ENCODE measurements at places on chromosomes 5 and 9.

DNA sequence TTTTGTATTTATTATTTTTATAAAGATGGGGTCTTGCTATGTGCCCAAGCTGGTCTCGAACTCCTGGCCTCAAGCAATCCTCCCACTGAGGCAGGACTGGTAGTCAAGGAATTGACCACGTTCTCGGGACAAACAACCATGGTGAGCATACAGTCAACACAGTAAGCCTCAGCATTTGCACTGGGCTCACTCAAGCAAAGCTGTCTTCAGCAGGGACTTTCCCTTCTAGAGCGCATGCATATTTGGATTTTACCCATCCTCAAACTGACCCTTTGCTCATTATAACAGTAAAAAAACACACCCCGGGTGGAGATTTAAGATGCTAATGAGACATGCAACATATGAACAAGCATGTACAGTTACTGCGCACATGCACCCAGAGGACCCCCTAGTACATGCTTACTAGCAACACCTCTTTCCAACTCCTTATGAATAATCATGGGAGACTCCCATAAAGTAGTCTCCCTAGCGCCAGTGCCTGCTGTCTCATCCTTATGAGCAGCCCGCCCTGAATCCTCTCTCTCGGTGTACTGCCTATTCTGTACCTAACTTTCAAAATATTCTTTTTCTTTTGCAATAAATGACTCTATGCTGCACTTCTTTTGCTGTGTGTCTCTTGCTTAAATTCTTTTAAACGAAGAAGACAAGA, 41.5 kb downstream of the C5orf22 start:
- no peak for DNase-seq

DNA sequence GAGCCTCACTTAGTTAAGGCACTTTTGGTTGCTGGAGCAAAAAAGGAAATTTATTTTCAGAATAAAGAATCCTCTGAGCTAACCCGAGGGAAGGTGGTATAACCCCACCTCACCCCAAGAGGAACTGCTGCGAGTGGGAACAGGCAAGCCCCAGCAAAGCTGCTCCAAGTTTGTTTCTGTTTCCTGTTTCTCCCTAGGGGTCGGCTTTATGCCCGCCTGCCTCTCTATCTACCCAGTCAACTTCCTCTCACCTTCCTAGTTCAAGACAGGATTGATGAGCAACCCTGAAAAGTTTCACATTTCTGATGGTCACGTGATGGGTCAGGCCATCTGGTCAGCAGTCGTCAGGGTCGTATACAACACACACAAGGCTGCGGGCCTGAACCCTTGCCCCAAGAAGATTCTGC, 31.1 kb downstream of the TRIO start:
- no peak for DNase-seq

GRCh38 chr9:14242150-14242805, 71.7 kb downstream of the NFIB start:
- DNase-seq = no peak

GRCh38 chr5:4097199-4097598, 501.6 kb downstream of the IRX1 start:
- DNase-seq = no peak

DNA sequence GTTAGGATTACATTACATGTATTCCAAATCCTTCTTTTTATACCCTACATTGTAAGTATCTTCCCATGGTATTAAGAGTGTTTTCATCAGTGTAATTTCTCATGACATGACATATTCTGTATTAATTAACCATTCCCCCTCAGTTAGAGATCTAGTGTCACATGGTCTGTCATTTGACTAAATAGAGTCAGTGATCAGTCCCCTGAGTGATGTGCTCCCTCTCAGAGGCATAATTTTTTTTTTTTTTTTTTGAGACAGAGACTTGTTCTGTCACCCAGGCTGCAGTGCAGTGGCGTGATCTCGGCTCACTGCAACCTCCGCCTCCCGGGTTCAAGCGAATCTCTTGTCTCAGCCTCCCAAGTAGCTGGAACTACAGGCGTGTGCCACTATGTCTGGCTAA, 218.6 kb downstream of the TTLL11 start:
- no peak for DNase-seq

DNA sequence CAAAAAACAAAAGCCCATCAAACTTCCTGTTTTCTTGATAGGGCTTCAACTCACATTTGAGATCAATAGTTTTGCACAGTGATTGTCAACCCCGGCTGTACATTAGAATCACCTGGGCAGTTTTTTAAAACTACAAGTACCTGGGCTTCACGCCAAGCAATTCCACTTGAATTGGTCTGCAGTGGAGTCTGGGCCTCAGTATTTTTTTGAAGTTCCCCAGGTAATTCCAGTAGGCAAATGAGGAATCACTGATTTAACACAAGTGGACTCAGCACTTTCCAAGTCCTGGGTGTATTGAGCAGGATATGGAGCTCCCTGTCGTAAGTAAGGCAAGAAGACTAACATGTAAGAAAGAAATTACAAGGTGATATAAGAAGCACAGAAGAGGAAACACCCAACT, 14.8 kb upstream of the SMIM15 start:
- DNase-seq = no peak

DNA sequence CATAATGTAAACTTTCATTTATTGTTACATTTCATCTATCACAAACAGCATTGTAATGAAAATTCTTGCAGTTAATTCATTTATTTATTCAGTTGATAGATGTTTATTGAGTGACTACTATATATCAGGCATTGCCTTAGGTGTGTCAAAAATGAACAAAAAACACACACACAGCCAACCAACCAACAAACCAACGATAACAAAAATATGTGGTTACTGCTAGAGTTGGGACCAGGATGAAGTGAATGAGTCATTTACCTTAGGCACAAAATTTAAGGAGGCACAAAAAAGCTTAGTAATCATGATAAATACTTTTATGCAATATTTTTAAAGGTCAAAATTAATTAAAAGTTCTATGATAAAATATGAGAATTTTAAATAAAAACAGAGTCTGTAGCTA, 223.4 kb downstream of the CSNK1G3 start:
- DNase-seq = no peak

GRCh38 chr9:98600631-98601030, 108.1 kb downstream of the GABBR2 start:
- DNase-seq = no peak

GRCh38 chr9:82923092-82923911, 139.6 kb downstream of the RASEF start:
- DNase-seq = no peak

GRCh38 chr9:72292256-72292682, 72.7 kb downstream of the ZFAND5 start:
- DNase-seq = no peak

- no peak for DNase-seq
Measured at GRCh38 chr9:120485788-120486187, 94.2 kb downstream of the CDK5RAP2 start.
